ENCODE measurements at places on chromosomes 3 and 15.

GRCh38 chr3:70096376-70097066 lies 97.0 kb downstream of the SAMMSON start:
- no peak for DNase-seq

DNA sequence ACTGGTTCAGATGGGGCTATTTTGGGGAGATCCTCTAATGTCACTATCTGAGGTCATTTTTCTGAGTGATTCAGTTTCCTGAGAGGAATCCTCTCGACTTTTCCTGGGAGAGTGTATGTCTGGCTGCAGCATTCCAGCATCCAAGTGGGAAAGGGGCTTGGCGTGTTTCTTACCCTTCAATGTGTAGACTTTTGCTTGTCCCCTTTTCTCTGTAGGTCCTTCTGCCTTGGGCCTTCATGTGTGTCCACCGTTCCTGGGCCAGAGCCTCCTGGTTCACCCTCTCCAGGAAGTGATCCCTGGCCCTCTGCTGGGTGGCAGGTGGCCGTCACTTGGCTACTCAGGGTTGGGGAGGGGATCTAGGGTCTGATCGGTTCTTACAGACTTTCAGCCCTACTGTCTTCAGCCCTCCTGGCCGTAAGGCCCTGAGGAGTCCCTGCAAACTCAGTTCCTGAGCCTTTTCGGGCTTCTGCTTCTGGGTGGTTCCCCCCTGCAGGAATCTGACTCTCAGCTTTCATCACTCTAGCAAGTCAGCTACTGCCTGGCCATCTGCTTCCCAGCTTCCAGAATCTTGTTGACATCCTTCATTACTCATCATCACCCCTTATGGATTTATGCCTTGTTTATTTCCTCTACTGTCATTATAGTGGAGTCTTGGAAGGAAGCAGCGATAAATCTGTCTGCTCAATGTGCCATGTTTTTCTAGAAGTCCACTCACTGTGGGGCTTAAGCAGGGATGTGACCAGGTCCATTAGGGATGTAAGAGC lies 36.5 kb downstream of the GOLGA6L10 start:
- DNase-seq: peak; percentile 54

GRCh38 chr3:149363053-149363452 lies 14.4 kb downstream of the TM4SF1 start:
- DNase-seq: peak; percentile 70

DNA sequence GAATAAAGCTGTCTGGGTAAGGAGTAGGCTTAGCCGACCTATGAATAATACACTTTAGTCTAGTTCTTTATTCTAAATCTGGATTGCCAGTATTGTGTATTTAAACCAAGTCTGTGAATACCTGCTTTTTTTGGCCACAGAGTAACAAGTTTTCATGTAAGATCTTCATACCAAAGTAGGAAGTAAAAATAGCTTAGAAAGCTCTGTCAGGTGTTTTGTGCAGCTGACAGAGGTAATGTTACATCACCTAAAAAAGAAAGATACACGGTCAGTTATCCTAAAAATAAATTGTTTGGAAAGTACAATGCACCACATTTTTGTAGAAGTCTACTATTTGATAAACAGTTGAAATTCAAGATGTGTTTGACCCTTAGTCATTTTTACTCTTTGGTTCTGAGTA lies 16.5 kb downstream of the CALML4 start:
- DNase-seq: no peak

DNA sequence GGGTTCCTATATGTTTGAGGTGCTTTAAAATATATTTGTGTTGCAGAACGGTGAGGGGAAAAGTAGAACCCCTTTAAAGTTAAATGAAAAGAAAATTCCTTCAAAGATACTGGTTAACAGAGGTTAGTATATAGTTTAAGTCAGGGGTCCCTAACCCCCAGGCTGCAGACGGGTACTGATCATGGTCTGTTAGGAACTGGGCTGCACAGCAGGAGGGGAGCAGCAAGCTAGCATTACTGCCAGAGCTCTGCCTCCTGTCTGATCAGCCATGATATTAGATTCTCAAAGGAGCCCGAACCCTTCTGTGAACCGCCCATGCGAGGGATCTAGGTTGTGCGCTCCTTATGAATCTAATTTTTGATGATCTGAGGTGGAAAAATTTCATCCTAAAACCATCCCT lies 37.5 kb upstream of the RFX7 start:
- DNase-seq: no peak

DNA sequence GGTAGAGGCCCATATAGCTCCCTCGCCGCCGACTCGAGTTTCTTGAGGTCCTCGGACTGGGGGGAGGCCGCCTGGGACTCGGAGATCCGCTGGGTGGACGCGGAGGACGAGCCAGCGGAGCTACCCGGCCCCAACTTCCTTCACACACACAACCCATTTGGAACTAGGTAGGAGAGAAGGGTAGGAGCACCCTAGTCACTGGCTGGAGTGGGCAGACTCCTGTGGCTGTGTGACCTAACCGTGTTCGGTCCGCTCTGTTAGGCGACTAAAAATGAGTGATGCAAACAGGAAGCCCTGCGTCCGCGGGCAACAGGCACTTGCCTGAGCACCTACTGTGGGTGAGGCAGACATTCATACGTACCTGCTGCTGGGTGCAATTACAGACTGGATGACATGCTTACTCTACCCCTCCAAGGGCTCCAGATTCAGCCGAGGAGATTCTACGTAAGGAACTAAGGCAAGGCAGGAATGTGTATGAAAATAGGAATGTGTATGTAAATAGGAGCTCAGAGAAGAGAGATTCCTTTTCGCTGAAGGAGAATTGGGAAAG lies 4.6 kb upstream of the SIN3A start:
- DNase-seq: peak; percentile 49

All from AG10803 (cell line).